ENCODE measurements at places on chromosomes 11 and 22.

DNA sequence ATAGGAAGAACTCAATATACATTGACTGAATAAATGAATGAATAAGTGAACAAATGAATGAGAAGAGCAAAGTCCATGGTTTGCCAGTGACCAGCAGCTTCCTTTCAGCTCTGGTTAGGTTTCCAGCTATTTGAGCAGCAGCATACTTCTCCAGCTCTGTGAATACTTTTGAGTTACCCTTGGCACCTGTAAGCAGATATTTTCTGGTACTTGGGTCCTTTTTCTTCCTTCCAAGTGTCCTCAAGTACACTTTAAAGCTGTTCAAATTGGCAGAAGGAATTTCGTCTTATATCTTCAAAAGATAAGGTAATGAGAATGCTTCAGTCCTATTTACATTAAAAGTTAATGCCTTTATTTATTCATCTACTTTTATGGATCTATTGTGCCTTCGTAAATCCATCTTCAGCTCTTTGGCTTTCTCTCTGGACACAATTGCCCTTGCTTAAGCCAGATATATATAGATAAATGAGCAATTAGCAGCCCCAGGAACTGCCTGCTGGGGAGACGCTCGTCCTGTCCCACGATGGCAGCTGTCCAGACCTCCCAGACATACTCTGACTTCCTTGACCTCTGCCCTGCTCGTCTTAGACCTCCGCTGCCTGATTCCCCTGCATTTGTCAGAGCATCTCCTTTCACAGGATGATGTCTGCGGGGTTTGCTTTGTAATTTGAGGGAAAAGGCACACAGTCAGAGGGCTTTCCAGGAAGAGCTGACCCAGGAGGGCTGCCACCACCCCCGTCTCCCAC, 926.3 kb downstream of the OPCML start:
- peak; percentile 9 for DNase-seq

GRCh38 chr11:78171951-78172350, 16.5 kb downstream of the KCTD21 start:
- no peak for DNase-seq

GRCh38 chr22:31814942-31815341, 61.1 kb downstream of the DEPDC5 start:
- no peak for DNase-seq

- peak; percentile 57 for DNase-seq
Observed at GRCh38 chr22:26053737-26054316, 115.4 kb upstream of the SEZ6L start.

- DNase-seq, result peak; percentile 3
Observed at GRCh38 chr11:13983081-13983751, 20.7 kb downstream of the SPON1 start.

- peak; percentile 77 for DNase-seq
Observed at GRCh38 chr22:37818409-37819104, 4.6 kb upstream of the GALR3 start.

DNA sequence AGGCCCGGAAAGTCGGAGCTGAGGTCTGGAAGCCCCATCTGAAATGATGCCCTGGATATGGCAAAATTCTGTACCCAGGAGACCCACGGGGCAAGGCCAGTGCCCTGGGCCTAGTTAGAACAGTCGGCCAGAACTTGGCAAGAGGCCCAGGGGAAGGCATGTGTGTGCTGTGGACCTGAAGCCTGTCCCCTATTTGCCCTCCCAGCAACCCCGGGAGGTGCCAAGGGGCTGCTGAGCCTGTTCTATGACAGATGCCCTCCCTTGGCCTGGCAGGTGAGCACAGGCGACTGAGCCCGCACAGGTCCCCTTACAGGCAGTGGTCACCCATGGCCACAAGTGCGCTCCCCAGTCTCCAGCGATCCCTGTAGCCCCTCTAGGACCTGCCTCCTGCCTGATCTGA, 51.7 kb downstream of the NAT10 start:
- no peak for DNase-seq

- peak; percentile 47 for DNase-seq
Observed at GRCh38 chr11:66008468-66009101, 3.2 kb upstream of the CST6 start.

DNA sequence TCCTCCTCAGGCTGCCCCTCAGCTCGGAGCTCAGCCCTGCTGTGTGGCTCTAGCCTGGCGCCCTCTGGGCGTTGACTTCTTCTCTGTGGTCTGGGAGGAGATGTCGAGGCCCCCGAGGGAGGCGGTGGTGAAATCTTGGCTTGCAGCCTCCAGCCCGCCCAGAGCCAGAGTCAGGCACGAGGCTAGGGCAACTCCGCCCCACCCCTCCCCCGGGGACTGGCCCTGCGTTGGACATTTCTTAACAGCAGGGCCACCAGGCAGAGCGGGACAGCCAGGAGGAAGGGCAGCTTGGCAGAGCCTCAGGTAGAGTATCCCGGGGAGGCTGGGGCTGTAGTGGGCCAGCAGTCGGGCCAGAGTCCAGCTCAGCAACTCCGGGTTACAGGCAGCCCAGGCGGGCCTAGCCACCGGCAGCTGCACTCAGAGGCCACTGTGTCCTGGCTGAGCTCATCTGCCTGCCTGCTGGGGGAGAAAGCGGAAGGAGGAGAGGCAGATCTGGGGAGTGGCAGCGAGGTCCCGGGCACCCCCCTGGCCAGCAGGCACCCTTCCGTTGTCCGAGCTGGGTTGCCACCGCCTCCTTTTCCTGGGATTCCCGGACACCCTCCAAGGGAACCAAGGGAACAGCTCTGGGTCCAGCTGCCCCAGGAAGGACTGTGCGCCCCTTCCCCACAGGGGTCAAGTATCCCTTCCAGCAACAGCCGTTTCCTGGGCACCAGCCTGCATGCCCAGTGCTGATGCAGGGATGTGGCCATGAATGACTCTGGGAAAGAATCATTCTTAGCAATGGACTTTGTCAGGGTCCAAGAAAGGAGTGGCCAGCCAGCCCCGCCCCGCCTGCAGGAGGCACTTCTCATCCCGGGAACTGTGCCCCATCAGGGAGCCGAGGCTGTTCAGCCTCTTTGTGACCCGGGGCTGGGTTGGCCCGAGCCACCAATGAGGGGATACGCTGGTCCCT, at the start of gene ALDH3B1:
Gene ALDH3B1, plus strand, starts transcription at position 238 of the 952 bp plus-strand sequence. CDS start 4,971 bp downstream, outside the sequence.
- DNase-seq, result peak; percentile 84

GRCh38 chr11:33620423-33621171, 80.0 kb downstream of the C11orf91 start:
- DNase-seq, result no peak

All from ELF-1 (cell line).